ENCODE measurements at places on chromosomes 6 and 20.

GRCh38 chr20:3164043-3164762 lies 4.5 kb upstream of the FASTKD5 start:
- DNase-seq, result no peak

- peak; percentile 35 for DNase-seq
Observed at GRCh38 chr6:25921525-25922203, 8.8 kb downstream of the SLC17A2 start.

- peak; percentile 75 for DNase-seq
Observed at GRCh38 chr6:127186889-127187288, 68.4 kb downstream of the RSPO3 start.

DNA sequence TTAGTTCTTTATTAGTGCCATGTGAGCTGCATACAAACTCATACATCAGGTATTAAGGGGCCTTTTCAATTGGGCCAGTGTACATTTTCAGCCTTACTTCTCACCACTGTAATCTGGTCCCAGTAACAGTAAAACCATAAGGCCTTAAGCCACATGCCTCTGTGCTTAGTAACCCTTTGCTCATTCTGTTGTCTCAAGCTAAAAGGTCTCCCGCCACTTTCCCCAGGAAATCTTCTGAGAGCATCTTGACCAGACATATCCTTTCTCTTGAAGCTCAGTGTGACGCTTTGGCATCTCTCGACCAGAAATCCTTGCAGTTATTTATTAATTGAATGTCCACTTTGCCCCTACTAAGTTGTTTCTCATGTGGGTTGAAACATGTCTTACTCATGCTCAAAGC lies 68.0 kb downstream of the CYP39A1 start:
- DNase-seq, result no peak

- DNase-seq, result peak; percentile 85
Observed at GRCh38 chr20:25042531-25043498, 15.1 kb downstream of the ACSS1 start.

- no peak for DNase-seq
Observed at GRCh38 chr6:123659960-123660748, 23.4 kb upstream of the TRDN start.

GRCh38 chr20:24676353-24676977 lies 207.0 kb downstream of the SYNDIG1 start:
- no peak for DNase-seq

DNA sequence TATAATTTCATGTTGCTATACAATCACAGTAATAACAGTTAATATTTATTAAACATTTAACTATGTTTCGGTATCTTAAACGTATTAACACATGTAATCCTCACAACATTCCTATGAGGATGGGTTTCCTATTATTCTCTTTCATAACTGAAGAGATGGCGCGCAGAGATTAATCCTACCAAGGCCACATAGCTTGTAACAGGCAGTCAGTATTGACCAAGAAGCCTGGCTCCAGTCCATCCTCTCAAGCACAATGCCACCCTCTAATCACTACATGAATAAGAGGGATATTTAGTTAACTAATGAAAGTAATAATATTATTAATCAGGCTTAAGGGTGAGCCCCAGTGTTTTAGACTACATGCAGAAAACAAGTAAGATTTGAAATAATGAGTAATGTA lies 149.7 kb upstream of the SIM1 start:
- no peak for DNase-seq

- no peak for DNase-seq
Observed at GRCh38 chr6:112881027-112881426, 533.9 kb downstream of the RFPL4B start.

GRCh38 chr6:157884756-157885155 lies 61.7 kb downstream of the SNX9 start:
- DNase-seq, result no peak
